ENCODE measurements at places on chromosomes 7 and 10. TPM values are rescaled to one million over a fixed set of nuclear protein-coding genes. Genes with fewer than 3 reads are reported as not detected.

HOXA6 gene
- polyA plus RNA-seq, result 1.1 TPM

RTKN2 gene
- polyA plus RNA-seq, result 0.24 TPM

C10orf53 gene
- polyA plus RNA-seq, result not detected

RARRES2 gene
- 475 TPM for polyA plus RNA-seq

GPR37 gene
- 0.60 TPM for polyA plus RNA-seq

KCP gene
- 7.7 TPM for polyA plus RNA-seq

TCAF2 gene
- 1.3 TPM for polyA plus RNA-seq

EBLN1 gene
- polyA plus RNA-seq, result not detected

DMBT1 gene
- polyA plus RNA-seq, result not detected

MET gene
- 13.4 TPM for polyA plus RNA-seq

TCERG1L gene
- not detected for polyA plus RNA-seq

JCAD gene
- polyA plus RNA-seq, result 15.7 TPM

FGFR2 gene
- polyA plus RNA-seq, result 20.2 TPM

STRA8 gene
- 0.43 TPM for polyA plus RNA-seq

SYCE1 gene
- polyA plus RNA-seq, result 1.4 TPM

GPC2 gene
- polyA plus RNA-seq, result 0.73 TPM

PAPOLB gene
- polyA plus RNA-seq, result not detected

C10orf62 gene
- polyA plus RNA-seq, result 0.77 TPM

MRPS24 gene
- 276 TPM for polyA plus RNA-seq

IKZF1 gene
- 0.52 TPM for polyA plus RNA-seq

UCN3 gene
- 1.4 TPM for polyA plus RNA-seq

PRKAR2B gene
- 7.3 TPM for polyA plus RNA-seq

PANK1 gene
- 31.3 TPM for polyA plus RNA-seq

GPR85 gene
- polyA plus RNA-seq, result 0.65 TPM

CSTF2T gene
- 11.2 TPM for polyA plus RNA-seq

AOC1 gene
- polyA plus RNA-seq, result 99.1 TPM

TDRD1 gene
- not detected for polyA plus RNA-seq

GPR158 gene
- 0.09 TPM for polyA plus RNA-seq

SCD gene
- 10.7 TPM for polyA plus RNA-seq

WASHC2C gene
- polyA plus RNA-seq, result 17.4 TPM

CHST15 gene
- 2.8 TPM for polyA plus RNA-seq

DKK1 gene
- not detected for polyA plus RNA-seq

ENO4 gene
- polyA plus RNA-seq, result 0.52 TPM

RPP30 gene
- 42.9 TPM for polyA plus RNA-seq

PON1 gene
- polyA plus RNA-seq, result 0.28 TPM

FXYD4 gene
- polyA plus RNA-seq, result 392 TPM

Data from kidney (tissue), 22 donors.